ENCODE measurements at places on chromosomes 6 and 20.
A peak's percentile ranks its signal among the peaks of the same experiment; 100 is the strongest.

GRCh38 chr20:41424546-41424945 is 57.9 kb upstream of the EMILIN3 start:
- DNase-seq = no peak

- DNase-seq = no peak
Observed at GRCh38 chr20:35320396-35321126, 28.3 kb upstream of the FAM83C start.

DNA sequence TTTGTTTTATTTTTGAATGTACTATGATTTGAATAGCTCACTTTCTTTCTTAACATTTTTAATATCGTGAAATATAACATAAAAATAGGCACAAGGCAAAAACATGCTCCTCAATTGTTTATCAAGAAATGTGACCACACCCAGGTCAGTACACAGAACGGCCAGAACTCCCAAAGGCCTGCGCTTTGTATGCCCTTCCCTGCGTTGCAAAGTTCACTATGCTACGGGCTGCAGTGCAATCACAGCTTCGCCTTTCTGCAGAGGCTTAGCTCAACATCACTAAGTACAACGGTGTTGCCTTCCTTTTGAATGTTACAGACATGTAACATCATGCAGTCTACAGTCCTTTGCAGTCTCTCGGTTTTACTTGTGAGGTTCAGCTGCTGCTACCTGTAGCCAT is 333.4 kb downstream of the THBS2 start:
- DNase-seq = no peak

DNA sequence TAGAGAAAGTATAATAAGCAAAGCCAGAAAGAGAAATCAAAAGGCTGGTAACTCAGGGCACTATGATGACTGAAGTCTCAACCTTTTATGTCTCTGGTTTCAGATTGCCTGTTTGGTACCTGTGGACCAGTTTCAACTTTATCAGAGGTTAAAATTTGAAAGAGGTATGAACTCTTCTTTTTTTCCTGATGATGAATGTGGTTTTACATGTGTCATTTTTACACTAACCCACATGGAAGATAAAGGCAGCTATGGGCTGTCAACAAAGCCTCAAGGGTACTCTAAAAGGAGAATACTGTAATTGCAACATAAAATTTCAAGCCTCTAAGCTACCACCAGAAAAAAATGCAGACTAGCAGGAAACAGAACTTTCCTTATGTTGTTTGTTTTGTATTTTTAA is 52.4 kb downstream of the RNF144B start:
- no peak for DNase-seq

GRCh38 chr6:95546148-95546547 is 31.2 kb upstream of the MANEA start:
- DNase-seq = no peak

DNA sequence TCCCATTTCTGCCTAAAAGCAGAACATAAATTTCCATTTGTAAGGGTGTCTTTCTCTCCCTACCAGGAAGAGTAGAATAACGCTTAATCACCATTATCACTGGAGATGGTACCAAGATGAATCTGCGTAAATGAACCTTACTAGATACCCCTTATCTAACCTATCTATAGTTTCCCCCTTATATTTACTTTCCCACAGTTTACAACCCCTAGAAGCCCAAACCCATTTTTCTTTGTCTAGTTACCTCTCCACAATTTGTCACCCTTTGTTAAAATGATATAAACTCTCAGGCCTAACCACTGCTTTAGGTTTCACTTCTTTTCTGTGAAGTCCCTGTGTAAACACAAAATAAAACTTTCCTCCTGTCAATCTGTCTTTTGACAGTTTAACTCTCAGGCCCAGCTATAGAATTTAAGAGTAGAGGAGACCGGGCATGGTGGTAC is 45.5 kb downstream of the PCNA start:
- DNase-seq = no peak

GRCh38 chr6:16432075-16433032 is 194.0 kb downstream of the GMPR start:
- peak; percentile 61 for DNase-seq

- DNase-seq = no peak
Observed at GRCh38 chr6:119610265-119610664, 260.7 kb upstream of the MAN1A1 start.

GRCh38 chr20:15818651-15819071 is 754.6 kb downstream of the KIF16B start:
- no peak for DNase-seq

DNA sequence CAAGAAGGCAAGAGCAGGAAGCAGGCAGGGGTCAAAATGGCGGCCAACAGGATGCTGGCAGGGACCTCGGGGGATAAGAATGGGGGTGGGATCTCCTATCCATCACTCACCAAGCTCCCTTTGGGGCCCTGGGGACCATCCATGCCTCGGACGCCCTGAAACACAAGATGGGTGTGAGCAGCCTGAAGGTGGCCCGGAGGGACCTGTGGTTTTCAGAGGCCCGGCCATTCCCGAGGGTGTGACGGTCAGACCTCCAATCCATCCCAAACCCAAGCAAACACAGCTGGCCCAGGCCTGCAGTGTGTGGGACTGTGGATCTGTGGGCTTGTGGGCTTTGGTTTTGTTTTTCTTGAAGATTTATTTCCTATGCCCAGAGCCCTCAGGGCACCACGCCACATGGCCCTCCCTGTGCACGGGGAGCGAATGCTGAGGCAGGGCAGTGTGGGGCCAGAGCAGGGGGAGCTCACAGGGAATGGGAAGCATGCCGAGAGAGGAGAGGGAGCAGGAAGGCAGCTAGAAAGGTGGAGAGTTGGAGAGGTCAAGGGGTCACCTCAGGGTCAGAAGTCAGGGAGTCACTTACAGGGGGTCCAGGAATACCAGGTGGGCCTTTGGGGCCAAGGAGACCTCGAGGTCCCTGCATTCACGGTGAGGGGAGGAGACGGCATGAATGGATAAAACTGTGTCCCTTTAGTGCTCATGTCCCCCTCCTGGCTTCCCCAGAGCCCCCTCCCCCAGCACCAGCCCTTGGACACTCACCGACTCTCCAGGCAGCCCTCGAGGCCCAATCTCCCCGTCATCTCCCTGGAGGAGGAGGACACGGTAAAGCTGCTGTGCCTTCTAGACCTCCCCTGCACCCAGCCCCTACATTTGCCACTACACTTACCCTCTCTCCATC is 14.5 kb downstream of the COL11A2 start:
- no peak for DNase-seq

DNA sequence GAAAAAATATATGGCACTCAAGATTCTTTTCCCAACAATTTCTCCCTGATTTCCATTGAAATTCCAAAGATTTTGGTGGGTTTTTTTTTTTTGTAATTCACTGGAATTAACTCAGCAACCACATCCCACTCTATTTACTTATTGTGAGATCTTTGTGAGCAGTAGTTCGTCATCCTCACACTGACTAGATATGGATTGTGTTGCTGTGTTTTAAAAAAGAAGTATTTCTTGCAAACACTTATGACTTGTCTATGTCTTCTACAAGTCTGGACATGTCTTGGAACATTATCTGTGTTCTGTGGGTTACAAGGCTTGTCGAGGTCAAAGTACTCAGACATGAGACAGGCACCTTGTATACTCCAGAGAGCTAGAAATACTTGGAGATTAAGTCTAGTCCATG is 7.3 kb upstream of the TENT5A start:
- DNase-seq = no peak

GRCh38 chr6:84415517-84415916 is 188.1 kb upstream of the CEP162 start:
- no peak for DNase-seq

GRCh38 chr20:57711826-57712225 is 2.0 kb upstream of the PMEPA1 start:
- DNase-seq = no peak

DNA sequence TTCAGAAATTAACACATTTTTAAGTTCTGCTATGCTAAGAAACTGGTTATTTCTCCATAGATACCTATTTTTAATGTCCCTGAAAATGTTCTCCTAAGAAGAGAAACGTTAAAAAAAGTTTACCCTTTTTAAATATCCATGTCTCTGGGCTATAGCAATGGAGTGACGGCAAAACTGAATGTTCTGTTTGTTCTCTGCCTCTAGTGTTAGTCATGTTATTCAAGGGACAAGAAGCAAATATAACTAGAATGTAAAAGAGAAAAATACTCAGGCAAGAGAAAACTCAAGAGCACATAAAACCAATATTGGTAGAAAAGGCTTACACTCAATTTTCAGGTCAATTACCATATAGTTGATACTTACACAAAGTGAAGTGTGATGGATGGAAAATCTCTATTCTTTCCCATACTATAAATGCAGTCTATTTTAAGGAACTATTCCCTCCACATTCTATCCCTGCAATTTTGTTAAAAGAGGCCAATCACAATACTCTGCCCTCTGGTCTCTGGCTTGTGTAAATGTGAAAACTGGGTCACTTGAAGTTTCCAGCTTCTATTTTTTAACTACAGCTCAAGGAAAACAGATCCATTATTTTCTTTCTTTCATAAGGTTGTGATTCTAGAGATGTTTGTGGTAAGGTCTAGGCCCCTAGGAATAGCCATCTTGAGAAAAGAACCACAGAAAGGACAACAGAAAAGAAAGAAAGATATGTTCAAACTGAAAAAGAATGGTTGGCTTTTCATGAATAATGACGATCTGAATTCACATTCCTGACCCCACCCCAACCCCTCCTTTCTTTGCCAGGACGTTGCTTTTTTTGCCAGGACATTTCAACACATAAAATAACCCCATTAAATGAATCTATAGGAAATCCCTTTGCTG is 200.3 kb upstream of the FAM83B start:
- DNase-seq = no peak

GRCh38 chr6:12165722-12166280 is 124.4 kb upstream of the EDN1 start:
- DNase-seq = no peak

GRCh38 chr20:38620441-38620840 is 18.8 kb downstream of the ARHGAP40 start:
- no peak for DNase-seq

GRCh38 chr6:157981132-157981394 is 600 bp upstream of the SYNJ2 start:
- no peak for DNase-seq

DNA sequence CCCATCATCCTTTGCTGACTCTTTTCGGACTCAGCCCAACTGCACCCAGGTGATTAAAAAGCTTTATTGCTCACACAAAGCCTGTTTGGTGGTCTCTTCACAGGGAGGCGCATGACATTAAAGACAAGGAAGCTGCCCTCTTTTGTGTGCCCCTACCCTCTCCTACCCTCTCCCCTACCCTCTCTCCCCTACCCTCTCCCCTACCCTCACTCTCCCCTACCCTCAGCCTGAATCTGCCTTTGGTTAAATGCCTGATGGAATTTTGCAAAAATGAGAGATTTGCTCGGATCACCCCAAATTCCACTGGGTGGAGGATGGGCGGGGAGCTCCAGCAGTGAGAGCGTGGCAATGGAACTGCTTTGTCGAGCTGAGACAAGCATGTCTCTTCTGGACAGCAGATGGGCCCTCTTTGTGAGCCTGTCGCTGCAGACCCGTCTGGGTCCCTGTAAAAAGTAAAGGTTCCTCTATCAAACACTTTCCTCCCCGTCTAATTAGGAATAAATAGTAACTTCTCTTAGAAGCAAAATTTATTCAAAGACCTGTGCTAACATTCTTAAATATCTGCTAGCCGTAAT is 76.4 kb upstream of the MLN start:
- no peak for DNase-seq

GRCh38 chr6:85323435-85324040 is 126.3 kb upstream of the NT5E start:
- DNase-seq = peak; percentile 87

DNA sequence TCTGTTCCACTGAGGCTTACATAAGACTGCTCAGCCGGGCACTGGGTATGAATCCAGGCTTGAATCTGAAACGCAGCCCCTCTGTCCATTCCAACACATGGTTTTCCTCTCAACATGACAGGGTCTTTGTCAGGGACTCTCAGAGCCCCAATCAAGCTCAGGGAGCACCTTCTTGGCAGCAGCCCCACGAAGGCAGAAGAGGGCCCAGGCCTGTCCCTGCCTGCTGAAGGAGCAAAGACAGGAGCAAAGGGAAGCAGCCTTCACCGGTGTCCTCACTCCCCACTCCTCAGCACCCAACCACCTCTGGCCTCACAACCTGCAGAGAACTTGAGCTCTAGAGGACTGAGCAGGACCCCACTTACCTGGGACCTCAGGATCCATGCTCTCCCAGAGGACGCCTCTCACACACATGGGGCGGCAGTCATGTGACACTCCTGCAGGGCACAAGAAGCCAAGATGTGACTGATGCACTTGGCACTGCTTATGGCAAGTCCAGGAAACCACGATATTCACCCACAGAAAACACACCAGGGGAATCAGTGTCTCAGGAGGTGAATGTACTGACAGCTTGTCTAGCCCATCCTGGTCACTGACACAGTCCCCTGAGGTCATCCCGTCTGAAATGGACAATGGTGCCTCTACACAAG is 4.3 kb downstream of the SNHG17 start:
- no peak for DNase-seq

DNA sequence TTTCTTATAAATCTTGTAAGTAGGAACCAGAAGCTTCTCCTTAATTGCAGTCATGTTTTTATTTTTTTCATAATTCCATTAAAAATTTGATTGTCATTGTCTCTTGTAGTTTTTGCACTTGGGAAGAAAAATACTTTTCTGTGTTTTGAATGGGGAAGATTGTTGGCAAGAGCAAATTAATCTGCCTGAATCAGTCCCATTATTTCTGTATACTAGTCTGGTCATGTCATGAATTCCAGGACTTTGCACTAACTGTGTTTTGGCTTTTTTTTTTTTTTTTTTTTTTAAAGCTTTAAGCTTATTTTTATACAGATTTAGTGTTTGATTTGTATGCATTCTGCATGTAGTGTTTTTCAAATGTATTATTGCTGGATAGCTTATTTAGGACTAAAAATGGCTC is 47.6 kb downstream of the RALGAPB start:
- no peak for DNase-seq

GRCh38 chr6:93341900-93342613 is 77.3 kb downstream of the EPHA7 start:
- DNase-seq = no peak

- no peak for DNase-seq
Observed at GRCh38 chr6:167757249-167757648, 69.5 kb upstream of the AFDN start.

- DNase-seq = no peak
Observed at GRCh38 chr6:40037271-40037670, 103.0 kb upstream of the MOCS1 start.

- no peak for DNase-seq
Observed at GRCh38 chr6:101826269-101826668, 432.8 kb downstream of the GRIK2 start.

GRCh38 chr6:131013495-131013894 is 49.5 kb downstream of the EPB41L2 start:
- no peak for DNase-seq

DNA sequence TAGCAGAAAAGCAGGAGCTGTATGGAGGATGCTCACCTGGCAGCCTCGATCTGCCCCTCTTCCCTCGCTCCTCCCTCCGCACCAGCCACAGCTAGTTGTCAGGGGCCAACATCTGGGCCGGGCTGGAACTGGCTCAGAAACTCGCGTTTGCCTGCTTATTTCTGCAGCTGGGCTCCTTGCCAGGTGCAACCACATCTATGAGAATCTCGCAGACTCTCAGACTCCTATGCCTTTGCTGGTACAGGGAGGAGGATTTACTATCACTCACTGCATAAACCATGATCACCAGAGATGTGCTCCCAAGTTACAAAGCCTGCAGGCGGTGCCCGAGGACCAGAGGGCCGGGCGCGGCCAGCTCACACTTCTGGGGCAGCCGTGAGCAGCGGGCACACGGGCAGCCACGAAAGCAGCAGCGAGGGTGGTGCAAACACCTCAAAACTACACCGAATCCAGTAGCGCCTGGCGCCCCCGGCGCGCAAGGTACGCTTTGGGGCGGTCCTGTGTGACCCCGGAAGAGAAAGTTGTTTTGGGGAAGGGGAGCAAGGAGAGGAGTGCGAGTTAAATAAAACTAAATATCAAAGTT is 577 bp upstream of the LRRC1 start:
- peak; percentile 90 for DNase-seq

Measured in NAMALWA (cell line).